ENCODE measurements at places on chromosomes 11 and 22.
A peak's percentile ranks its signal among the peaks of the same experiment; 100 is the strongest.

DNA sequence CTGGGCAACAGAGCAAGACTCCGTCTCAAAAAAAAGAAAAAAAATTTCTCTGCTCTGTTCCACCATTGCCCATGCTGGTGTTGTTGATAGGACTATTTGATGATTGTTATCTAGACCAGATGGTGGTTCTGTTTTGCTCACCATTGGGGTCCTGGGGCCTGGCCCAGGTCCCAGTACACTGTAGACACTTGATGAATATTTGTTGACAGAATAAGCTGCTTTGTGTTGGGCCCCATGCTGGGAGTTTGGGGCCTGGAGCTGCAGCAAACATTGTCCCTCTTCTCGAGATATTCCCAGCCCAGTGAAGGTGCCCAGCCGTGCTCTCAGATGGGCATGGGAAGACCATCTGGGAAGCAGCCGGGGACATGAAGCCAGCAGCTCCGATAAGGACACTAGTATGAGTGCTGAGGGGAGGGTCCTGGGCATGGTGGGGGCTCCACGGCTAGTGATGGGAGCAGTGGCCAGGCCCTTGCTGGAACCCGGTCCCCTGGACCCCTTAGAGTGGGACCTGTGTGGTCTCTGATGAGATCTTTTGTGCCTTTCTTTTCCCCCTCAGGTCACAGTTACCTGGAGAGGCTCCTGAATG lies 13.6 kb downstream of the INCENP start:
- no peak for DNase-seq

- DNase-seq: no peak
Observed at GRCh38 chr11:63553759-63554158, 9.4 kb downstream of the PLAAT2 start.

GRCh38 chr22:19630614-19631013 lies 83.7 kb upstream of the SEPTIN5 start:
- no peak for DNase-seq

DNA sequence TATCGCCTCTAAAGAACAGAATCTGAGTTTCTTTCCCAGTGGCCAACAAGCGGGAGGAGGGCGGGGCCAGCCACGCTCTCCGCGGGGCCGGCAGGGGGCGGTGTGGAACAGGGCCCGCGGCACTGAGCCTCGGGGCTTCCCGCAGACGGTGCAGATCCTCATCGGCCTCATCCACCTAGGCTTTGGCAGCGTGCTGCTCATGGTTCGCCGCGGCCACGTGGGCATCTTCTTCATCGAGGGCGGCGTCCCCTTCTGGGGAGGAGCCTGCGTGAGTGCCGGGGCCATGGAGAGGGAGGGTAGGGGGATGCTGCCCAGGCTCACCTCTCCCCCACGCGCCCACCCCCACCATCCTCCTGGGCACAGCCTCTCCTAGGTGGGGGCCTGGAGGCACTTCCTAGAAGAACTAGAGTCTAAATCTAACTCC lies 10.7 kb downstream of the MS4A15 start:
- DNase-seq: peak; percentile 28

- DNase-seq: no peak
Observed at GRCh38 chr22:32544953-32545558, 70.4 kb downstream of the FBXO7 start.

- DNase-seq: no peak
Observed at GRCh38 chr11:62678433-62678769, 472 bp downstream of the UBXN1 start.

DNA sequence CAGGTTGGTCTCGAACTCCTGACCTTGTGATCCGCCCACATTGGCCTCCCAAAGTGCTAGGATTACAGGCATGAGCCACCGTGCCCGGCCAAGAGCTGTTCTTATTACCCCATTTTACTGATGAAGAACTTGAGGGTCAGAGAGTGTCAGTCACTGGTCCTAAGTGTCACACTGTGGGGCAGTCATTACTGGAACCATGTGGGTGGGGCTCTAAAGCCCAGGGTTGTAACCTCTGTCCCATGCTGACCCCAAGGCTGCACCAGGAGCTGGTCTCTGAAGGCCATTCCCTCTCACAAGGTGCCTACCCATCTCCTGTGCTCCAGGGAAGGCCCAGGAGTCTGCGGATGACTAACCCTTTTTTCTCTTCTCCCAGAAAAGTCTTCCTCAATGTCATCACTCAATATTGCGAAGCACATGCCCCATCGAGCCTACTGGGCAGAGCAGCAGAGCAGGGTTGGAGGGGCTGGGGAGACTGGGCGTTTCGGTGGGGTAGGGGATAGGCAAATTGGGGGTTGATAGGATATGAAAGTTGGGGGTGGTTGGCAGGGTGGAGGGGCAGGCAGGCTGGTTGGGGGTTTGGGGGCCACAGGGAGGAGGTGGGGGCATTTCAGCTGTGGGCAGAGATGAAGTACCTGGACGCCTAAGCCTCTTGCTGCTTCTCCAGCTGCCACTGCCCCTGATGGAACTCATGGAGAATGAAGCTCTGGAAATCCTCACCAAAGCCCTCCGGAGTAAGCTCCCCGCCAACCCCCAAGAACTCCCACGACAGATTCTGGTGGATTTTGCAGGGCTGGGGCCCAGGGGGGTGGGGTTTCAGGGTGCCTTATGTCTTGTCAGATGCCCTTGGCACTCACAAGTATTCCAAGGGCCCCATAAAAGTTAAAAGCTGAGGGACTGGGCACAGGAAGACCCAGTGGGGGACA lies 2.0 kb upstream of the ESRRA start:
- no peak for DNase-seq

DNA sequence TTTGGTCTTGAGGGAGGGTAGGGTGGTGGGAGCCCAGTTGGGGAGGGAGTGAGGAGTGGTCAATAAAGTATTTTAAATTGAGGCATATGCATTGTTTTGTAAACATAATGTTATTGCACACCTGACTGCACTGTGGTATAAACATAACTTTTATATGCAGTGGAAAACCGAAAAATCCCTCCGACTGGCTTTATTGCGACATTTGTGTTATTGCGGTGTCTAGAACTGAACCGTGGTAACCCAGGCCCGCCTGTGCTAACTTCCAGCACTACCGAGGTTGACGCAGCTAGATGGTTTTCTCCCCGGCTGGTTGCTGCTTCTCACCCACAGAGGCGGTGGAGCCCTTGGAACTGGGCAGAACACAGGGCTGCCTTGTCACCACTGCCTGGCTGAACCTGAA lies 7.6 kb upstream of the RNH1 start:
- no peak for DNase-seq

- DNase-seq: no peak
Observed at GRCh38 chr11:17629113-17629512, 82.1 kb downstream of the OTOG start.

- DNase-seq: no peak
Observed at GRCh38 chr11:122392508-122392907, 263.0 kb upstream of the UBASH3B start.

DNA sequence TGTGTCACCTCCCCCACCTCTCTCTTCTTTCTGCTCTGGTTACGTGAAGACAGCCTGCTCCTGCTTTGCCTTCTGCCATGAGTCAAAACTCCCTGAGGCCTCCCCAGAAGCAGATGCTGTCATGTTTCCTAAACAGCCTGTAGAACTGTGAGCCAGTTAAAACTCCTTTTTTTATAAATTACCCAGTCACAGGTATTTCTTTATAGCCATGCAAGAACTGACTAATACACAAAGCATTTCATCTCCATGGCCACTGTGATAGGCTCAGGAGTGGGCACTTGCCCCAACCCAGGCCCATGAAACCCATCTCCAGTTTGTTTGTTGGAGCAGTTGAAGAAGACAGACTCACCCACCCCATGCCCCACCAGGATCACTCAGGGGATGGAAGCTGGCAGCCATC lies 253.3 kb upstream of the ISX start:
- DNase-seq: no peak

GRCh38 chr11:75771646-75772410 lies 3.2 kb downstream of the DGAT2 start:
- DNase-seq: no peak

DNA sequence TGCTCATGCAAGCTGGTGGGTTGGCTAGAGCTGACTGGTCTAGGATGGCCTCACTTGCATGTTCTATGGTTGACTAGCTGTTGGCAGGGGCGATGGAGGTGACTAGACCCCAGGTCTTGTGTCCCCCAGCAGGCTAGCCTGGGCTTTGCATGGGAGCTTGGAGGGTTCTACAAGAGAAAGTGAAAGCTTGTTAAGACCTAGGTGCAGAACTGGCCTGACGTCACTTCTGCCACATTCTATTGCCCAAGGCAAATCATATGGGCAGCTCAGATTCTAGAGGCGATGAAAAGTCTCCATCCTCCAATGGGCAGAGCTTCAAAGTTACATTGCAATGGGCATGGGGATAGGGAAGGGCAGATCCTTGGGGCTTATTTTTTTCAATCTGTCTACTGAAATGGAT lies 170.9 kb downstream of the MIAT start:
- no peak for DNase-seq

DNA sequence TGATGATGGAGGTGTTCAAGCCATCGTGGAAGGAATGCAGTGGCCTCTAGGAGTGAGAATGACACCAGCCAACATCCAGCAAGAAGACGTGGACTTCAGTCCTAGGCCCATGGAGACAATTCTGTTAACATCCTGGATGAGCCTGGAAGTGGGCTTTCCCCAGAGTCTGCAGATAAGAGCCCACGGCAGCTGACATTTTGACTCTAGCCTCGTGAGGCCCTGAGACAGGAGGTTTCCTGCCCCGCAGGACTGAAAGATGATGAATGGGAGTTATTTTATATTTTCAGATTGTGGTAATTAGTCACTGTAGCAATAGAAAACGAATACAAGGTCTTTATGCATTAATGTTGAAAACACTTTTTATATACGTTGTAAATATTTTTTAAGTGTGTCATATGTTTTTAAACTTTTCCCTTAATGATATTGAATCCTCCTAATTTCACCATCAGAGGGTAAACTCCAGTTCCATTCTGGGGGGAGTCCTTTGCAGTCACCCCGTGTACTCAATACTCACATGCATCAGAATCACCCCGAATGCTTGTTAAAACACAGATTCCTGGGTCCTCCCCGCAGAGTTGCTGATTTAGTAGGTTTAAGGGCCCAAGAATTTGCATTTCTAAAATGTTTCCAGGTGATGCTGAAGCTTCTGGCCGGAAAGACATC lies 570 bp upstream of the TPCN2 start:
- DNase-seq: peak; percentile 45

DNA sequence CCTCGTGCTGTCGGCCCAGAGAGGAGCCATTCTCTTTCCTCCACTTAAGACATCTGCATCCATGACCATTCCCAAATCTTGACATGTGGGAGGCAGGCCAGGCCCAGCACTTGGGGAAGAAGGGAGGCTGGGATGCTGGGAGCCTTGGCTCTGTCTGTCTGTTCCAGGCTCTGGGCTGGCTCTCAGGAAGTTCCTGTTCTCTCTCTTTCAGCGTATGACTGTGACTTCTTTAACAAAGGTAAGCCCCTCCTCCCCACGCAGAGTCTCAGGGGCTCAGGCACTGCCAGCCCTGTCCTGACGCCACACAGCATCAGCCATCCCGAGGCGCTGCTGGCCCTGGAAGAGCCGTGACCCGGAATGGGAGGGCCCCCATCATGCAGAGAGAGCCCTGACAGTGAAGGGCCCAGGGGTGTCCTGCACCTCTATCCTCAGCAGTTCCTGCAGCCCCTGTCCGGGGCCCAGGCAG lies 52.4 kb downstream of the OTOG start:
- no peak for DNase-seq

GRCh38 chr22:43412808-43413795 lies 1.3 kb downstream of the MPPED1 start:
- DNase-seq: no peak

DNA sequence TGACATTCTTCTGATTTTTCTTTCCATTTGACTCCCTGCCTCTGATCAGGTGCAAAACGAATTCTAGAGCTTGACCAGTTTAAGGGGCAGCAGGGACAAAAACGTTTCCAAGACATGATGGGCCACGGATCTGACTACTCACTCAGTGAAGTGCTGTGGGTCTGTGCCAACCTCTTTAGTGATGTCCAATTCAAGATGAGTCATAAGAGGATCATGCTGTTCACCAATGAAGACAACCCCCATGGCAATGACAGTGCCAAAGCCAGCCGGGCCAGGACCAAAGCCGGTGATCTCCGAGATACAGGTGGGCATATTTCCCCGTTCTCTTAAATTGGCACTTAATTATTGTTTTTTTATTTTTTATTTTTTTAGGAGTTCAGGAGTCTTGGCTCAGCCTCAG lies 15.4 kb downstream of the XRCC6 start:
- no peak for DNase-seq

- DNase-seq: peak; percentile 71
Observed at GRCh38 chr11:64742889-64743590, 902 bp downstream of the RASGRP2 start.

GRCh38 chr11:128692753-128693415 lies 988 bp upstream of the FLI1 start:
- no peak for DNase-seq

DNA sequence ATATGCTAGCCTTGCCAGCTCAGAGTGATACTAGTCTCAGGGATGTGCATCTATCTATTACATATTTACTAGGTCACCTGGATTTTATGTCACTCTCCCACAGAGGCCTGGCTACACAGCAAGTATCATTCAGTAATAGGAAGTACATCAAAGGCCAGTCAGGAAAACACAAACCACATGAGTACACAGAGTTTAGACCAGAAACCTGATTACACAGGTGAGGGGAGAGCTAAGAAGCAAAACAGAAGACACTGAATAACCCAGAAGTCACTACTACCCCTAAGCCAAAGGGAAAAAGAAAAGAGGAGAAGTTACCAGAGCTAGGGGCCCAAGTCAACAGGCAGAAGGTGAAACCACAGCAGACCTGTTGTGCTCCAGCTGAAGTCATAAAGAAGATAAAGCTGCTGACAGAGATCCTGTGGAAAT lies 13.3 kb downstream of the LPXN start:
- DNase-seq: no peak

- DNase-seq: no peak
Observed at GRCh38 chr22:20405931-20406685, 12.2 kb downstream of the ZNF74 start.

GRCh38 chr11:57421066-57421465 lies 5.9 kb downstream of the SLC43A3 start:
- DNase-seq: no peak

DNA sequence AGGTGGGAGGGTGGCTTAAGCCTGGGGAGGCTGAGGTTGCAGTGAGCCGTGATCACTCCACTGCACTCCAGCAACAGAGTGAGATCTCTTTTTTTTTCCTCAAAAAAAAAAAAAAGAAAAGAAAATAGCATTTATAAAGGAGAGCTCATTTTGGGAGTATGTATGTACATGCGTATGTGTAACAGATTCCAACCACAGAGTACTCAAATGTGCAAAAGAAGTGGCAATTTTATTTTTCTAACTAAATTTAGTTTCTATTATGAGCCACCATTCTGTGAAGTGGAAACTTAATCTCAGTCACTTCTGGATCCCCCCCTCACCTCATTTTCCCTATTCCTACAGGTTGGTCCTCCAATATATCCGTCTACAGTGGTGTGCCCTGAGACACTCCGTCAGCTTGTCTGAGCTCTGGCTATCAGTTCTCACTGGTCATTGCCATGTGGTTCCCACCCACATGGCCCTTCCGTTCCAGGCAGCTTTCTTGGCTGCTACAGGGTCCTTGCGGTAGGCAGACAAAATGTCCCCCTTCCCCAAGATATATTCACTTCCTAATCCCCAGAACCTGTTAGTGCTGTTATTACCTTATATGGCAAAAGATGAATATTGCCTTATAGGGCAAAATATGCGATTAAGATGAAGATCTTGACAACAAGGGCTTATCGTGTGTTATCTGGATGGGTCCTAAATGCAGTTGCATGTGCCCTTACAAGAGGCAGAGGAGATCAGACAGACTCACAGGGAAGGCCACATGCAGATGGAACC lies 35.8 kb upstream of the TSKU start:
- DNase-seq: no peak

- DNase-seq: no peak
Observed at GRCh38 chr11:78780889-78781288, 206.2 kb upstream of the NARS2 start.

- DNase-seq: no peak
Observed at GRCh38 chr11:113473983-113474361, 1.2 kb downstream of the DRD2 start.
